ENCODE measurements at places on chromosomes 13 and 19.

DNA sequence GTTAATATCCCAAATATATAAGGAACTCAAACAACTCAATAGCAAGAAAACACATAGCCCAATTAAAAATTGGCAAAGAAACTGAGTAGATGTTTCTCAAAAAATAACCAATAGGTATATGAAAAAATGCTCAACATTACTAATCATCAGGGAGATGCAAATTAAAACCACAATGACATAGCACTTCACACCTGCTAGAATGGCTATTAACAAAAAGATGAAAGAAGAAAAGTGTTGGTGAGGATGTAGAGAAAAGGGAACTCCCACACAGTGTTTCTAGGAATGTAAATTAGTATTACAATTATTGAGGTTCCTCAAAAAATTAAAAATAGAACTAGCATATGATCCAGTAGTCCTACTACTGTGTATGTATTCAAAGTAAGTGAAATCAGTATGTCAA, 1212.8 kb downstream of the DIAPH3 start:
- no peak for DNase-seq

- DNase-seq, result no peak
Measured at GRCh38 chr19:6259312-6259861, 20.4 kb downstream of the MLLT1 start.

DNA sequence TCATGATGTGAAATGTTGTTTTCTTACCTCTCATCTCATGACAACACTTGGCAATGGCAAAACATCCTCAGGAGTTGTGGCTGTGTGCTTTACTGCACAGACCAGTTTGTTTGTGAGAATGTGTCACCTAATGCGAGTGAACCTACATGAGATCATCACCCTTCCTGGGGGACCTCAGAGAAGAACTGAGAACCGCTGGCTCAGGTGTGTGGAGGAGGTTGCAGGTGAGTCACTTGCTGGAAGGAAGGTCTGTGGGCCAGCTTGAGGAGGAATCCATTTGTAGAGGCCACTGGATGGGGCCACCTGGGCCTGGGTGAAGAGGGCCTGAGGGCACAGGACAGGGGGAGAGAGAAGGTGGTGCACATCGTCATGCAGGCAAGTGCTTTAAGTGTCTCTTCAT, 3.0 kb upstream of the CEACAM1 start:
- no peak for DNase-seq

- no peak for DNase-seq
Measured at GRCh38 chr13:94858856-94859255, 146.5 kb upstream of the SOX21 start.

GRCh38 chr13:111626371-111627305, 306.2 kb downstream of the TEX29 start:
- no peak for DNase-seq

All from HEK293T (cell line).